ENCODE measurements at places on chromosomes 7 and 10.

- DNase-seq = no peak
Measured at GRCh38 chr10:97689559-97690020, 2.5 kb upstream of the AVPI1 start.

DNA sequence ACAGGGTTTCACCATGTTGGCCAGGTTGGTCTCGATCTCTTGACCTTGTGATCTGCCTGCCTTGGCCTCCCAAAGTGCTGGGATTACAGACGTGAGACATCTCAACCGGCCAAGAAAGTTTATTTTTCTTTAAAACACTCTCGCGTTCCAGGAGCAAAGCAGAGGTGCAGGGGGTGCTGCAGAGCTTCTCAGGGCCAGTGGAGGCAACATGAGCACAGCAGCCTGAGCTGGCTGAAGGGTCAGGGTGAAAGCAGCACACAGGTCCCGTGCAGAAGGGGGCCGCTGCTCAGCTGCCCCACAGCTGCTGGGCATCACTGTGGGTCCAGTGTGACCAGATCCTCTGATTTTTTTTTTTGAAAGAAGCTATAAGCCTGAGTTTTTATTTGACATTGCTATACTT, 46.1 kb downstream of the EPHB4 start:
- no peak for DNase-seq

- DNase-seq = no peak
Measured at GRCh38 chr10:113517901-113518260, 35.0 kb upstream of the HABP2 start.

GRCh38 chr10:95328013-95328412, 37.2 kb upstream of the PDLIM1 start:
- DNase-seq = no peak

GRCh38 chr7:110442381-110442837, 648.5 kb upstream of the LRRN3 start:
- peak; percentile 12 for DNase-seq
